Renal cortex interstitium (tissue), 15 donors: ENCODE measurements at places on chromosomes 1 and 21. TPM values are rescaled to one million over a fixed set of nuclear protein-coding genes. Genes with fewer than 3 reads are reported as not detected.

- DNase-seq: no peak
Measured at GRCh38 chr21:43701936-43702784, 16.8 kb upstream of the PDXK start.

UCK2 gene
- 21.1 TPM for polyA plus RNA-seq

- no peak for DNase-seq
Measured at GRCh38 chr21:39088831-39089380, 94.3 kb downstream of the PSMG1 start.

GRCh38 chr1:25476186-25477097 is 45.7 kb downstream of the MACO1 start:
- no peak for DNase-seq

DNA sequence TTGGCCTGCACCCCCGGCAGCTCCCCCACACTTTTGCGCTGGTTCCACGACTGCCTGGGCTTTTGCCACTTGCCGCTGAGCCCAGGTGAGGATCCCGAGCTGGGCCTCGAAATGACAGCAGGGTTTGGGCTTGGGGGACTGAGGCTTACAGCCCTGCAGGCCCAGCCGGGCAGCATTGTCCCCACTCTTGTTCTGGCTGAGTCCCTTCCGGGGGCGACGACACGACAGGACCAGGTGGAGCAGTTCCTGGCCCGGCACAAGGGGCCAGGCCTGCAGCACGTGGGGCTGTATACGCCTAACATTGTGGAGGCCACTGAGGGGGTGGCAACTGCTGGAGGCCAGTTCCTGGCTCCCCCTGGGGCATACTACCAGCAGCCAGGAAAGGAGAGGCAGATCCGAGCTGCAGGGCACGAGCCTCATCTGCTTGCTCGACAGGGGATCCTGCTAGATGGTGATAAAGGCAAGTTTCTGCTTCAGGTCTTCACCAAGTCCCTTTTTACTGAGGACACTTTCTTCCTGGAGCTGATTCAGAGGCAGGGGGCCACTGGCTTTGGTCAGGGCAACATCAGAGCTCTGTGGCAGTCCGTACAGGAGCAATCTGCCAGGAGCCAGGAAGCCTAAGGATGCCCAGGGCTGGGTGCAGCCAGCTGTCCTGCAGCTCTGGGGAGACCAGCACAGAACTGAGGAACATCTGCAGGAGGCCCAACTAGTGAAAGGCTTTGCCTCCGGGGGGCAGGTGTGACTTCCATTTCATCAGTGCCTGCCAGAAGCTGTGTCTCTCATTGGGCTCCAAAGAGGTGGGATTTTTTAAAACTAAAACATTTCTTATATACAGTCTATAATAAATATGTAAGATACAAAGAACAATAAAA is 1.2 kb downstream of the HPDL start:
- no peak for DNase-seq

- no peak for DNase-seq
Measured at GRCh38 chr1:234845836-234846235, 235.9 kb upstream of the IRF2BP2 start.

CEP350 gene
- polyA plus RNA-seq: 28.2 TPM

AMPD1 gene
- polyA plus RNA-seq: 0.06 TPM

ESPN gene
- polyA plus RNA-seq: 31.4 TPM

- DNase-seq: no peak
Measured at GRCh38 chr1:56396581-56396980, 182.8 kb downstream of the PLPP3 start.
